ENCODE measurements at places on chromosomes 7 and 10. TPM values are rescaled to one million over a fixed set of nuclear protein-coding genes. Genes with fewer than 3 reads are reported as not detected.
A peak's percentile ranks its signal among the peaks of the same experiment; 100 is the strongest.

DNA sequence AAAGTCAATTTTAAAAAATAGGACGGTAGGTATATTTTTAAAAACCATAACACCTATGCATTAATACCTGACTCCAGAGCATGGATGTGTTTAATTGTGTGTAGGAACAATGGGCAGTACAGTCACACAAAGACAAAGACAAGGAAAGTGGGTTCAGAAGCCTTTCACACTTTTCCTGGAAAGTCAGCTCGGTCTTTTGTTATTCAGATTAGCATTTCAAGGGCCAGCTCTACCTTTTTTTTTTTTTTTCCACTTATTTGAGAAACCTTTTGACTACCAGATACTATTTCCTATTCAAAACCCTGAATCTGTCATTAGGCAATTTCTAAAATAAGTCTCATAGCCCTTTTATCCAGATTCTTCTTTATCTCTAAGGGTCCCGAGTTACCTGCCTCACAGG, 401.9 kb downstream of the PARD3 start:
- no peak for DNase-seq

The TLX1 gene
- total RNA-seq, result not detected

GRCh38 chr7:46558482-46559193, 637.6 kb upstream of the IGFBP3 start:
- DNase-seq, result no peak

DNA sequence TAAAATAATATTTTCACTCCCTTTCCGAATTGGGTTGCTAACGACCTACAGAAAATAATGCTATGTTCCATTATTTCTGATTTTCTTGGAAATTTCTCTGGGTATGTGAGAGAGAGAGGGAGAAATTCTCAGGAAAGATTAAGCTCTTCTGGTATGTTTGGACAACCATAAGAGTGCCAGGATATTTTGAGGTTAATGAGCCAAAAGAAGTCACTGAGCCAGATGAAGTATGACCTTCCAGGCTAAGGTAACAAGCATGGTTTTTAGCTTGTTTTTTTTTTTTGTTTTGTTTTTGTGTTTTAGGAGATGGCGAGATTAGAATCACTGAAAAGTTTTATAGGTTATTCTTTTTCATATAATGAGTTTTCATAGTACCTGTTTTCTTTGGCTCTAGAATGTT, 171.0 kb upstream of the FOXP2 start:
- no peak for DNase-seq

DNA sequence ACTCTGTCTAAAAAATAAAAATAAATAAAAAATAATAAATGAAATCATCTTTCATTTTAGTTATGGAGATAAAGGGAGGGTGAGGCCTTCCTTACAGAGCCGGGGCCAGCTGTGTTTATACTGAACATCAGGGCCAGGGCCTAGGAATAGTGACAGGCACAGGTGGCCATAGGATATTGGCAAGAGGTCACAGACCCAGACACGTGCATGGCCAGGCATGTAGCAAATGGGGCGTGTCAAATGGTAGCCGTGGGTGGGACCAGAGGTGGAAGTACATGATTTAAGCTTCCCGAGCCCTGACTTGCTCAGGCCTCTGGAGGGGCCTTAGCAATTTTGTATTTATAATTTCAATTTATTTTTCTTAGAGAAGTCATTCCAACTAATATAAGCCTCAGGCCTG, 353.0 kb downstream of the ANKRD30A start:
- no peak for DNase-seq

DNA sequence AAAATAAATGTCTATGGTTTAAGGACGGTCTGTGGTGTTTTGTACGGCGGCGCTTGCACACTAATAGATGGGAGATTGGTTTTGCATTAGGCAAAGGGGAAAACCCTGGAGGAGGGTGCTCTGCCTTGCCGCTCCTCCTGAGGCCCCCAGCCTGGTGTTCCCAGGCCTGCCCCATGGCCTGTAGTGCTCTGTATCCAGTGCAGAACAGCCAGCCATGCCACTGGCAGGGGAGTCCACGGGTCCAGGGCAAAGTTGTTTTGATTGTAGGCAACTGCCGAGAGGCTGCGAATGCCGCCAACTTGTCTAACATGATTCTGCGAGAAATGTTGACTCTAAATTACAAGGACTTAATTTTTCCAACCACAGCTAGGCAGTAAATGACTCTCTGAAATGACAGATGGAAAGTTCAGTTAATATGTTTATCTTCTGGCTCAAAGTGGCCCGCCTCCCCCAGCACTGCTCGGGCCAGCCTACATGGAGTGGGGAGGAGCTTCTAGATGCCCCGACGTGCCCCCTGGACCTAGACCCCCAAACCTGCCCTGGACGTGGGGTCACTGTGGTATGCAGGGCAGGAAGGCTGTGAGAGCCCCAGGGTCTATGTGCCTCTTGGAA, 104.6 kb upstream of the GDF10 start:
- DNase-seq, result no peak

The CYP26C1 gene
- total RNA-seq, result 0.21 TPM

- no peak for DNase-seq
These were observed 25.9 kb upstream of the TTYH3 start for GRCh38 chr7:2605608-2606538.

The FRAT1 gene
- 5.2 TPM for total RNA-seq

The FAM25C gene
- total RNA-seq, result not detected

GRCh38 chr7:54186336-54186735, 355.8 kb upstream of the VSTM2A start:
- no peak for DNase-seq

The AGBL3 gene
- total RNA-seq, result 1.9 TPM

GRCh38 chr7:129923709-129924108, 29.1 kb downstream of the UBE2H start:
- no peak for DNase-seq

The CNNM1 gene
- total RNA-seq, result 0.57 TPM

The LIPN gene
- not detected for total RNA-seq

DNA sequence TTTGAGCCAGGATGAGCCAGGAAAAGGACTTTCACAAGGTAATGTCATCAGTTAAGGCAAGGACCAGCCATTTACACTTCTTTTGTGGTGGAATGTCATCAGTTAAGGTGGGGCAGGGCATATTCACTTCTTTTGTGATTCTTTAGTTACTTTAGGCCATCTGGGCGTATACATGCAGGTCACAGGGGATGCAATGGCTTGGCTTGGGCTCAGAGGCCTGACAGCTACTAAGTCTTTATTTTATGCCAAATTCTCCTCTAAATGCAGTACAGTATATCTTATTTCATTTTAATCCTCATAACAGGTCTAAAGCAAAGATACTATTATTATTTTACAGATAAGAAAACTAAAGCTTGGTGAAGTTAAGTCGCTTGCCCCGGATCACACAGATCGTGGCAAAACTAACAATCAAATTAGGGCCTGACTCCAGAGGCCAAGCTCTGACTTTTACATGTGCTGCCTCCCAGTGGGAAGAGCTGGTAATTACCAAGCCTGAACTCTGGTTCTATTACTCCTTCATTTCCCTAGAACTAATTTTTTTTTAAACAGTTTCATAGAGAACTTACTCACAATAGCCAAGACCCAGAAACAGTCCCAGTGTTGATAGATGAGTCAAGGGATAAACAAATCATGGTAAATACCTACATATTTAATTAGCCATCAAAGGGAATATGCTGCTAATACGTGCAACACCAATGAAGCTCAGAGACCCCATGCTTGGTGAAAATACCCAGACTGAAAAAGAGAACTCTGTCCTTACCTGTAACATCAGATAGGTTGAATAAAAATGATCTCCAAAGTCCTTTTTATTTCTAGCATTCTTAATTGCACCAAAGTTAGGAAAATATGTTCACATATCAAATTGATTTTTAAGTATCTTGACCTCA, 35.4 kb downstream of the C7orf25 start:
- DNase-seq, result no peak

DNA sequence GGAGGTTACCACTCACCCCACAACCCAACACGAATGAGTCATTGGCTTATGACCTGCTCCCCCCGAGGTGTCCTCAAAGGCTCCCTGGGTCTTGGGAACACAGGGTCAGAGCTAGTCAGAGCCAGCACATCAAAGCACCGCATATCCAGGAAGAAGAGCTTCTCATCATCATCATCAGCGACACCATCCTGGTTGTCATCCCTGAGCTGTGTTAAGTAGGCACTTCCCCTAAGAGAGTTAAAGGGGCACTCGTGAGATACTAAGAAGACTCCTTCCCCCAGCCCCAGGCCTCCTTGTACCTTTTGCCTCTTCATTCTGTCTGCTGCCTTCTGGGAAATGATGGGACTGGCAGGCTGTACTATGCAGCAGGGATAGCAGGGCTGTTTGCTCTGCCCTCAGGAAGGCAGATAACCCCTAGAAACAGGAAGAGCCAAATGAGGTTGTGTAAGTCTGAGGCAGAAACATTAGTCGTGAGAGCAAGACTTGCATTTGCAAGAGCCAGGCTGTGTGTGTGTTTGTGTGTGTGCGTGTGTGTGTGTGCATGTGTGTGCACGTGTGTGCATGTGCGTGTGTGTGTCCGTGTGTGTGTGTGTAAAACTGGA, 11.1 kb upstream of the CPA1 start:
- no peak for DNase-seq

DNA sequence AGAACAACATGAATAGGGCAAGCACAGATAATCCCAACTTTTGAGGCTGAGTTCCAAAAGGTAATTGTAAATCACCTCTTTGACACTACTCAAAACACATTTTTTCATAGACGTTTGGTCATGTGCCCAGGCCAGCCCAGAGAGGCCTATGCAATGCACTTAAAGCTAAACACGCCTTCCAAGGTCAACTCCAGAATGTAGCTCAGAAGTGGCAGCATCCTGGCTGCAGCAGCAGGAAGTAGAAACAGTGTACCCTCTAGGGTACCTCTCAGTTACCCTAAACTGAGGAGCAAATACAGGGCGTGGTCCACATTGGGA, 58.7 kb downstream of the OSBPL3 start:
- no peak for DNase-seq

- peak; percentile 17 for DNase-seq
These were observed 147.9 kb upstream of the PDE1C start for GRCh38 chr7:32218154-32218467.

The PPP1R3A gene
- not detected for total RNA-seq

GRCh38 chr7:91929463-91929862, 11.2 kb upstream of the AKAP9 start:
- DNase-seq, result no peak

GRCh38 chr10:50648089-50648934, 24.6 kb upstream of the SGMS1 start:
- DNase-seq, result no peak

The MOGAT3 gene
- total RNA-seq, result 0.82 TPM

DNA sequence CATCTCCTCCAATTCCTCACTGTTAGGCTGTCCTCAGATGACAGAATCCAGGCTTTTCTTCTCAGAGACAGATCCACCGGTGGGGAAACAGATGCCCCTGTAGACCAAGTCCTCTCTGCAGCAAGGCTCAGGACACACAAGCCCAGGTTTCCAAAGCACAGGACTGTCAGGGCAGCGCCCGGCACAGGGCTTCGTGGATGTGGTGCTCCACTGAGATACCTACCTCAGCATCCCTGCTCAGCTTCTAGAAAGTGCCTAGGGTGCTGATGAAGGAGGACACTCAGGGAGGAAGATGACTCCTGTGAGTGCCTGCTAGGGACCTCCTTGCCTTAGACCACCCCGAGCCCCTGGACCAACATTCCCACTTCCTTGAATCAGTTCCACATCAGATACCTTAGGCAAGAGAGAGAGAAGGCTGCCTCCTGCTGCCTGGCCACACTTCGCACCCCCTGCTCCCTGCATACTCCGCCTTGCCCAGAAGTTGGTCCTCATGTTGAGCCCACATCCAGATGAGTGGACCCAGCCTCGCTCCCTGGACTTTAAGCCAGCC, 8.9 kb upstream of the RBP3 start:
- no peak for DNase-seq

The KMT2E gene
- 45.0 TPM for total RNA-seq

DNA sequence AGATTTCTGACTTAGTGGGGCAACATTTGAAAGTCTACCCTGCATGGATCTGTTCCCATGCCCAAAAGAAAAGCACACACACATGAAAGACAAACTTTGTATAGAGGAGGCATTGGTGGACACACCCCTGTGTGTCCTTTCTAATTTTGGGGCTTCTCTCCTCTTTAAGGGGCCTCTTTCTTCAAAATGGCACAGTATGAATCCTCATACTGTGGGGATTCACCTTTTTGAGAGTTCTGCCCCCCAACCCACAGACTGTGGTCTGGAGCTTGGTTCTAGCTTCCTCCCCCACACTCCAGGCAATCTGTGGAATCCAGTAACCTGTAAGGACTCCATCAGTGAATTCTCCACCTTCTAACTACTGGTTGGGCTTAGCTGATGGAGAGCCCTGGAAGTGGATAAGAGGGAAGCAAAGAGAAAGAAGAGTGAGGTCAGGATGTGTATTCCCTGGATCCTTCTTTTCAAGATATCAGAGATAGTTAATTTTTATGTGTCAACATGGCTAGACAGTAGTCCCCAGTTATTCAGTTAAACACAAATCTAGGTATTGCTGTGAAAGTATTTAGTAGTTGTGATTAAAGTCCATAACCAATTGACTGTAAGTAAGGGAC, 32.4 kb upstream of the CDK6 start:
- DNase-seq, result no peak

GRCh38 chr7:127391591-127392181, 822 bp downstream of the ZNF800 start:
- DNase-seq, result no peak

DNA sequence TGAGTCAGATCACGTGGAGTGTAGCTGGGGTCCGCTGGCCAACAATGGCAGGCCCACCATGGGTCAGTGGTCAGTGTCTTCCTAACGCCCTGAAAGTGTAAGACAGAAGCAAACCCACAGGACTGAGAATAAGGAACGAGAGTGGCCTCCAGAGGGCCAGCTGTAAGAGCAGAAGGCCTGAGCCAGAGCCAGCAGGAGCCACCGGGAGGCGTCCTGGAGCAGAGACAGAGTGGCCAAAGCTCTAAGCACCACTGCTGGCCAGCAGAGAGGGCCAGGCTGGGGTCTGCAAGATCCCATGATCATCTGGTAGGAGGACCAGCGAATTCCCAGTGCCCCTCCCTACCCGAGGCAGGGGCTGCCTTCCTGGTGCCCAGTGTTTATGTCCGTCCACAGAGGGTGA, 9.2 kb downstream of the CCDC201 start:
- DNase-seq, result peak; percentile 69

- DNase-seq, result no peak
These were observed 77.3 kb downstream of the SEMA3A start for GRCh38 chr7:84117304-84117703.

The STEAP1B gene
- total RNA-seq, result 8.7 TPM

DNA sequence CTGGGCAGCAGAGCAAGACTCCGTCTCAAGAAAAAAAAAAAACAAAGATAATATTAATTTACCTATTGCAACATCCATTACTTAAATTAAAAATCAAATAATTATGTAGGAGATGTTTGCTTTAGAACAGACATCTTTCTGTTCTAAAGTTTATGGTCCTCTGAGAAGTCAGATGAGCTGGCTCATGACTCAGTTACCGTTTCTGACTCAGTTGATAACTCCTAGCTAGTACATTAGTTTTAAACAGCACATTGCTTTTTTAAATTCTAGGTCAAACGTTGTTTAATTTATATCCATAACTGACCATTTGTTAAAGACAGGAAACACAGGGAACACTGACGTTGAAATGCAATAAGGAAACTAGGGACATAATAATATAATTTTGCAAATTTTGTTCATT, 162.7 kb downstream of the ETV1 start:
- no peak for DNase-seq

GRCh38 chr10:11104772-11105675, 87.4 kb downstream of the CELF2 start:
- no peak for DNase-seq

The OGDHL gene
- 16.6 TPM for total RNA-seq

Data from H1 (cell line).